ENCODE measurements at places on chromosomes 11 and 22.
A peak's percentile ranks its signal among the peaks of the same experiment; 100 is the strongest.

GRCh38 chr11:106917973-106918372 is 100.3 kb downstream of the GUCY1A2 start:
- DNase-seq = no peak

GRCh38 chr11:64241241-64241490 is 271 bp downstream of the FKBP2 start:
- peak; percentile 98 for DNase-seq

DNA sequence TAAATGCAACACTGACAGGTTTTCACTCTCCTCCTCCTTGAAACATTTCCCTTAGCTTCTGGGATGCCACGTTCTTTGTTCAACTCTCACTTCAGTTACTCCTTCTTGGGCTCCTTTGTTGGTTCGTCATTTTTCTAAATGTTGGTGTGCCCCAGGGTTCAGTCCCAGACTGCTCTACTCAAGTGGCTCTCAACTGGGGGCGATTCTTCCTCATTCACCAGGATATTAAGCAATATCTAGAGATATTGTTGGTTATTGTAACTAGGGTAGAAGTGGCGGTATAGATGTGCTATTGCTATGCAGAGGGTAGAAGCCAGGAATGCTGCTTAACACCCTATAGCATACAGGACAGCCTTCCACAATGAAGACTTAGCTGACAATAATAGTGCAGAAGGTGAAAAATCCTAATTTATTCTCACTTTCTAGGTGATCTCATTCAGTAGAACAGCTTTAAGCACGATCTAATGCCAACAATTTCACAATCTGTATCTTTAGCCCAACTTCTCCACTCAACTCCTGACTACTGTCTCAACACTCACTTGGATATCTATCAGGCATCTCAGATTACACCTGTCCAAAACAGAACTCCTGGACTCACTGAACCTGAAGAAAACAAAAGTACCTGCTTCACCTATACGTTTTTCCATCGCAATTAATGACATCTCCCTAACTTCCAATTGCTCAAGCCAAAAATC is 4.6 kb downstream of the NUP160 start:
- no peak for DNase-seq

- no peak for DNase-seq
These were observed 65.1 kb upstream of the LRRC55 start for GRCh38 chr11:57116654-57117053.

- DNase-seq = no peak
These were observed 766 bp upstream of the ZNHIT2 start for GRCh38 chr11:65118097-65118837.

GRCh38 chr11:17821648-17822400 is 87.2 kb downstream of the KCNC1 start:
- DNase-seq = no peak

GRCh38 chr11:17575431-17576425 is 28.7 kb downstream of the OTOG start:
- no peak for DNase-seq

DNA sequence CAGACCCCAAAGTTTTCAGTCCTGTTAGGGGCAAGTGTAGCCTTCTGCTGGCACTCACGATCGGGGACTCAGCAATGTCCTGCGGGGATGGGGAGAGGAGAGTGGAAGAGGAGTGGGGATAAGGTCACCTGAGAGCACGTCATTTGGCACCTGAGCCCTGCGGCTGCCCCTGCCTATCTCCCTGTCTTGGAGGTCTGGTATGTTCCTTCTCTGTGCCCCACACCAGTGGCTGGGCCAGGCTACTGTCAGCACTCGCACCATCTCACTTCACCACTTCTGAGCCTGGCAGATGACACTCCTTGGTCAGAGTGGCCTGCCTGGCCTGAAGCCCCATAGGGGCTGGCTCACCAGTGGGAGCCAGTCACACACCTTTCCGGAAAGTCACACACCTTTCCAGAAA is 20.1 kb upstream of the CHADL start:
- no peak for DNase-seq

GRCh38 chr11:111236383-111236782 is 9.1 kb upstream of the POU2AF2 start:
- DNase-seq = no peak

GRCh38 chr11:122273476-122274191 is 157.6 kb upstream of the BLID start:
- no peak for DNase-seq
